ENCODE measurements at places on chromosomes 3 and 15.

GRCh38 chr3:150006794-150007193 lies 36.1 kb upstream of the PFN2 start:
- DNase-seq, result no peak

DNA sequence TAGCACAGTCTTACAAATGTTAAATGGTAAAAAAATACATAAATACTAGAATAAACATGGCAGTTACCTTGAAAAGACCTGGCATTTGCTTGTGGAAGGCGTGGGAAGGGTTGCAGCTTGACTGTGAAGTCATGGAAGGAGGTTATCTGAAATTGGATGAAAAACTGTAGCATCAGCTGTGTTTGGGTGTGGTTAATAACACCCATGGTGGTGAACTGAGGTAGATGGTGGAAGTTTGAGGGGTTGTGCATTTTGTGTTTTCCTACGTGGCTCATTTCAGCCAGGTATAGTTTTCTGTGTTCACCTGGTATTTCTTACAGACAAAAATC lies 46.5 kb downstream of the PSMD6 start:
- DNase-seq, result no peak

DNA sequence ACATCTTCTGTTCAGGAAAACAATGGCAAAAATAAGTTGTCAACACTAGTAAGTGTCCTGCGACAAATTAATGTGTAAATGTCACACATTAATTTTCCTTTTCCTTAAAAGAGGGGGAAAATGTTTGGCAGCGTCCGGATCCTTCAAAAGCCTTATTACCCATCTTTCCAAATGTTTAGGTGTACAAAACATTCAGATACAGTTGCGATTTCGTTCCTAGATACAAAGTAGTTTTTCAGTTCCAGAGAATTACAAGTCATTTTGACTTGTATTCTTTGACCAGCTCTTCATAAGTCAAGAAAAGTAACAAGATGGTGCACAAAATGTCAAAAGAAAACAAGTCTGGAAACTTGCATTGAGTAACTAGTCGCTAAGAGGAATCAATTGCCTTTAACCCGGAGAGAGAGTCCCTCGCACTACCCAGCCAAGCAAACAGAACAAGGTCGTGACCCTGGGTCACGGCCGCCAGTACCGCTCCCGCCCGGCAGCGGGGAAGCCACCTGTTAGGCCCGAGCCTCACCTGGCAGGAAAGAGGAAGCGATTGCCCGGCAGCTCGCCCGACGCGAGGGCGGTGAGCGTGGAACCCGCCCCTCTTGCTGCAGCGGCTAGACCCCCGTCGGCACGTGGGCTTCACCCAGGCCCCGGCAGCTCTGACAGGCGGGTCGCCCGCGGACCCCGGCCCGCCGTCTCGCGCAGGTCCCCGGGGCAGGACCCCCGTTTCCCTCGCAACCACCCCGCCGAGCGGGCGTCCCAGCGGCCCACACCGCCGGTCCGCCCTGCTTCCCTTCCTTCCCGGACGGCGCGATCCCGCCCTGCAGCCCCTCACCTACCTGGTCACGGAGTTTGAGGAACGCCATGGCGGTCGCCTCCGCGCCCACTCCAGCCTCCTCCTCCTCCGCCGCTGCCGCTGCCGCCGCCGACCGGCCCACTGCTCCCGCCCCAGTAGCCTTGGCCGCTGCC lies 61.0 kb upstream of the ANKRD28 start:
- peak; percentile 79 for DNase-seq

- DNase-seq, result no peak
These were observed 212.2 kb upstream of the TP63 start for GRCh38 chr3:189419038-189419437.

DNA sequence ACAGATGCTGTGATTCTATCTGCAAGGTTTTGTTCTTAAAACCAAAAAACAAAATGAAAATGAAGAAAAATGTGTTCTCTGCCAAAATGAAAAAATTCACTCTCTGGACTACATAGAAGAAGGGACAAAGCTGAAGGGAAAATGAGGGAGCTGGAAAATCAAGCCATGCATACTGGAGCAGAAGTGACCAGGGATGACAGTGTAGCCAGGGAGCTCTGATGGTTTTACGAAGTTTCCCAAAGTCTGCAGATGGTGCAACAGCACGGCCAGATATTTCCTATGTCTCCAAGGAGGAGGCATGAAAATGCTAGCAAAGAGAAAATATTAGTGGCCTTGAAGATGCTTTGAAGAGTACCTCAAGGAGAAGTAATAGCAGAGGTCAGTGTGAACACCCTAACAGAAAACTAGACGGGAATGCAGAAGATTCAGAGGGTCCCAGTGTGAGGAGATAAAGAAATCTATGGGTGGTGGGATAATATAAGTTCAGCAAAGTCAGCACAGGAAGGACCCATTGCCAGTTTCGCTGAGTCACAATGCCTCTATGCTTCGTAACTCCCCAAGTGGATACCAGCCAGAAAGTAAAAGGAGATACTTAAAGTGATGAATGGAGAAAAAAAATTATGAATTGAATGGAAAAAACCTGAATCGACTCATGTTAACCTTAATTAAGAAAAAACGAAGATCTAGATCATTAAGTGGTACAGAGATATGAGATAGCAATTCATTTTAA lies 39.0 kb upstream of the POMGNT2 start:
- DNase-seq, result no peak

DNA sequence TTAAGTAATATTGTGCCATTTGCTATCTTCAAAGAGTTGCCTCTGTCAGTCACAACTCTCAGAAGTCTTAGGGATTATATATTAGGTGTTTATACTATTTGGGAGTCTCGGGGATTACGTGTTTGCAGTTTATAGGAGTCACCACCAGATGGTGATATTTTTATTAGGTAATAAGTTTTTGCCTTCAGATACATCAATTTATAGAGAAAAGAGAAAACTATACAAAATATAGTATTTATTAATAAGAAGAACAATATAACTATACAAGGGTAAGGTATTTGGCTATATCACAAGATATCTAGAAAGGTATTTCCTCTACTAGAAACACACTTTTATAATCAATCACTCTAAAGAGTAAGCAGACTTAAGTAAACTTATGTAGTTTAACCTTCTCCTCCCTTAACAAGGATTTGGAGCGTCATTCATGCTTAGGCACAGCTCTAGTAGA lies 10.7 kb upstream of the DHX36 start:
- DNase-seq, result no peak

- DNase-seq, result no peak
These were observed 205.9 kb downstream of the CD47 start for GRCh38 chr3:107884719-107885460.

DNA sequence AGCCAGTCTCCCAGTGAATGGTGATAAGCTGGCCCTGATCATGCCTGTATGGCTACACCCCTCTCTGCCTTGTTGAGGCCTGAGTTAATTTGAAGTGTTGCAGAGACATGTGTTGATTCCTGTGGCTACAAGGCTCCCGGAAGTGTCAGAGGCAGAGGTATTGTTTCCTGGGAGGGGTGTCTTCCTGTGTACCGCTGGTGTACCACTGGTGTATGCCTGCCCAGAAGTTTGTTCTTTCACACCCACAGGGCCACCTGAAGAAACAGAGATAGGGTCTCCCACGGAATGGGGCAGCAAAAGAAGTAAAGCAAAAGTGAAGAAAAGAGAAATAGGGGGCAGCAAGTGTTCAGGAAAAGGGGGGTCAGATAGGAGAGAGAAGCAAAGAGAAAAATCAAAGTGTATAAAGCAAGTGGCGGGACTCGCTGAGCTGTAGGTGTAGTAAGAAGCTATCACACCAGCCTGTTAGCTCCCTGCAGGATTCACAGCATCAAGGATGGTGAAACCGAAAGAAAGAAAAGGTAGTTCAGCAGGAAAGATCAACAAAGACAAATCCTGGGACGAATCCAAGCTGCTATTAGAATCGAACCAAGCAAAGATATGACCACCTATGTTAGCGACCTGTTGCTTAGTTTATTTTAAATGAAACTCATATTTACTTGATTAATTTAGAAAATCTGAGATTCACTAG lies 36.6 kb upstream of the CD47 start:
- DNase-seq, result peak; percentile 77

- DNase-seq, result no peak
These were observed 427.9 kb upstream of the NR2F2 start for GRCh38 chr15:95902606-95903005.

- DNase-seq, result no peak
These were observed 91.7 kb downstream of the FRMD4B start for GRCh38 chr3:69294014-69294766.

DNA sequence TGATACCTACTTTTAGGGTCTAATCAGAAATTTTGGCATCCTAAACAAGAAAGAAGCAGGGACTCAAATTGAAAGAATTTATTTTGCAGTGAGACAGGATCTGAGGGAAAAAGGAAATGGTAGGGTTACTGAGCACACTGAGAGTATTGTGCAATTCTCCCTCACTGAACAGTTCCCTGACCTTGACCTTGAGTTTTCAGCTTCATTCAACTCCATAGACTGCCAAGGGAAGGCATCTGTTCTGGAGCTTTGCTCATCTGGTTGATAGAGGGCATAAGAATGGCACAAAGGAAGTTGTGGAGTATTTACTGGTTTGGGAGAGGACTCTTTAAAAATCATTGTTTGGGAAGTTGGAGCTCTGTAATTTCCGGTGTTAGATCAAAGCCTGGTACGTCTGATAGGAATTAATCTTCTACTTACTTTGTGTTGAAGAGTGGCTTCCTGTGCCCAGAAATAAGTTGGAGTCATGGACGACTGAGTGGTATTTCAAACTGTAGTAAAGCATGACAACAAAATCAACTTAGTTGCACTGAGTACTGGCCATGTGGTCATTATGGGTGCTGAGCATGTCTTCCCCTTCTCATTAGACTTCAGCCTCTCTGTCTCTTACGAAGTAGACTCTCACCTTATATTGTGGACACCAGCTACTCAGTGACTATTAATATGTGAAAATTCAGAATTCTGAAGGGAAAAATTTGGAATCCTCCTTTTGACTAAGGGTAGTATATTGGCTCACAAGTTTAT lies 40.8 kb downstream of the CLDN1 start:
- no peak for DNase-seq

DNA sequence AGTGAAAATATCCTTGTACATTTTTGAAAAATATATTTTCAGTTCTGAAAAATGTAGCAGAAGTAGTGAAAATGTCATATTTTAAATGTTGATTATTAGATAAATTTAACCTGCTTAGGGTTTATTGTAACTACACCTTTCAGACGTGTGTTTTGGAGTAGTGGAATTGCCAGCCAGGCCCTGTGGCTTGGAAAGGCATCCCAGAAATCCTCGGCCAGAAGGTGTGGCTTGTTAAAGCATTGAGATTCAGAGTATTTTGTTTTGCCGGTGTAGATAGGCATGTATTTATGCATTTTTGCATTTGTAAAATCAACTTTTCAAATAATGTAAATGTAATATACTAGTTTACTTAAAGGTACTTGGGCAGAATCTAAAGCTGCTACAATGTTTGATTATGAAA lies 7.0 kb downstream of the EBLN2 start:
- DNase-seq, result no peak
